ENCODE measurements at places on chromosomes 6 and 20.

GRCh38 chr6:2196079-2196679, 49.2 kb downstream of the GMDS start:
- ATAC-seq: no peak

DNA sequence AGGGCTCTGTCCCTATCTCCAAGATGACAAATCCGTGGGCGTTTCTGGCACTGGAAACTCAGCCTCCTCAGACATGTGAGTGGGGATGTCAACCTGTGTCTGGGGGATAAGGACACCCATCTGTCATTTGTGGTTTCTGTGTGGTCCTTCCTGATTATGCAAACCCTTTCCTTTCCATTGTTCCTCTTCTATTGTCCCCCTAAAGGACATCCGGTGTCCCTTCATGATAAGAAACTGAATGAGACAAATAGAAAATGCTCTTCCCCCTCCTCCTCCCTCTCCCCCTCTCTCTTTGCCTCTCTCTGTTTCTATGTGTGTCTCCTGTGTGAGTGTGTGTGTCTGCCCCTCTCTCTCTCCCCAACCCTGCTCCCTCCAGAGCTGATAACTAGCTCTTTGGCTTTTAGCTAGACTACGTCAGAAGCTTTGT, 11.5 kb upstream of the GLP1R start:
- no peak for ATAC-seq

DNA sequence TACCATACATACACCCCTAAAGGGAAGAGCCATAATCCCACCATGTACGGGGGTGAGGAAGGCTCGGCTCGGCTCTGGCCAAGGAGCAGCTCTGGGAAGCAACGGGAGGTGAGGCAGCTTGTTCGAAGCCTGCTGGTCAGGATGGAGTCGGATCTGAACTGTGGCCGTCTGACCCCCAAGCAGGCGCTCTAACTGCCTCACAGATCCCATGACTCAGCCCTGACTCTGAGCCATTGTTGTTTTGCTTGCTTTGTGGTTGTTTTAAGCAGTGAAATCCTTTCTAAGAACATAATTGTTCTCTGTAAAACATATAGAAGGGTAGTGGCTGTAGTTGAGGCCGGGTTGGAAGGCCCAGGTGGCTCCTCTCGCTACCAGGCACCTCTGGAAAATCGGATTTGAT, 10.9 kb downstream of the C6orf132 start:
- ATAC-seq: no peak

GRCh38 chr6:113451049-113451448, 406.1 kb upstream of the MARCKS start:
- no peak for ATAC-seq

DNA sequence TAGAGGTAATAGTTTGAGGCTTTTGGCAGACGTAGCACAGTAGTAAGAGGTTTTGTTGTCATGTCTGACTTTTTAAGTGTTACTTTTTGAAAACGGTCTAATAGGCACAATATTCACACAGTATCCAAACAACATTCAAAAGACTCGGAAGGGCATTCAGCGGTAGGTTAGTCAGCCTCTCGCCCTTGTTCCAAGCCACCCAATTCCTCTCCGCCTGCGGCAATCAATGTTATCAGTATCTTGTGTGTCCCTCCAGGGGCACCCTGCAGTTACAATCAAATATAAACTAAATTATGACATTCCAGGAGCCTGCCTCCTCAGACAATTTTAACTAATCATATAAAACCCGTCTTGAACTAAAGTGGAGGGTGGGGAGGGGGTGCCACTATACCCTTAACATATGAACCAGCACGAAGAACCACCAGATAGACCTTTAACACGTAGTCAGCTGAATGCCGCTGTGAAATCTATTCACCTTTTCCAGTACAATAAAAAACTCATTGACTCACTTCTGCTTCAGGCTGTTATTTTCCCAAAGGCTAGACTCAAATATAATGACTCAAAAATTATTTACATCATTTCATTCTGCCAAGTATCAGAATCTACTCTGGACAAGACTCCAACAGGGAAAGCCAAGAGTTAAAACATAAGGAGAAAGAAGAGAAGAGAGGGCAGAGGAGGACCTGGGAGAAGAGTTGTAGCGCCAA, 1.6 kb downstream of the TENT5A start:
- ATAC-seq: no peak

- ATAC-seq: peak; percentile 89
These were observed 8.1 kb downstream of the NEDD9 start for GRCh38 chr6:11224252-11224965.
